ENCODE measurements at places on chromosomes 3 and 15.
A peak's percentile ranks its signal among the peaks of the same experiment; 100 is the strongest.

- DNase-seq = no peak
Measured at GRCh38 chr15:36175741-36176291, 403.6 kb upstream of the CDIN1 start.

- DNase-seq = no peak
Measured at GRCh38 chr3:124791639-124792151, 61.4 kb downstream of the UMPS start.

DNA sequence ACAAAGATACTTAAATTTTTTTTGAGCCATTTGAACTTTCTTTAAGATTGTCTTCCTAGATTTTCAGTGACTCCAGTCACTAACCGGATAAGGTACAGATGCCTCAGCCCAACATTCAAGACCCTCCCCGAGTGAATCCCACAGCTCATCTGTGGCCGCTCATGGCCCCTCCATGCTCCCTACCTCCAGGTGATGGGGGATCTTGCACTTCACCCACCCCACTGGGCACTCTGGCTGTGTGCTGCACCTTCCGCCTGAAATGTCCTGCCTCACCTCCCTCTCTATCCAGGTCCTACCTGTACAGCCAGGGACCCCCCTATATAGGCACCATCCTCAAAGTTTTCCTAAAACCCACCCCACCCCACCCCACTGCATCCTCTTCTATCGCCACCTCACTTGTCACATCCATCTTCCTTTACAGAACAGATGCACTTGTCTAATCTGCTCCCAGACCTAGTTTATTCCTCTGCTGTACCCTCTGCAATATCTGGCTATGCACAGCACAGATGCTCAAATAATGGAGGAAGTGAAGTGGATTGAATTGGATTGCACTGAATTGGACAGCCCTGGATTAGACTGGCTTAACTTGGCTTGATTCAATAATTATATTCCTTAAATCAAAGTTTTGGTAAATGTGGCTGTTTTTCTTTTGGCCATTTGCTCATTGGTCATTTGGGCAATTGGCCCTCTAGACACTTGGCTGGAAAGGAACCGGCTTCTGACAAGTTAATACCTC lies 24.5 kb downstream of the NTRK3 start:
- no peak for DNase-seq

DNA sequence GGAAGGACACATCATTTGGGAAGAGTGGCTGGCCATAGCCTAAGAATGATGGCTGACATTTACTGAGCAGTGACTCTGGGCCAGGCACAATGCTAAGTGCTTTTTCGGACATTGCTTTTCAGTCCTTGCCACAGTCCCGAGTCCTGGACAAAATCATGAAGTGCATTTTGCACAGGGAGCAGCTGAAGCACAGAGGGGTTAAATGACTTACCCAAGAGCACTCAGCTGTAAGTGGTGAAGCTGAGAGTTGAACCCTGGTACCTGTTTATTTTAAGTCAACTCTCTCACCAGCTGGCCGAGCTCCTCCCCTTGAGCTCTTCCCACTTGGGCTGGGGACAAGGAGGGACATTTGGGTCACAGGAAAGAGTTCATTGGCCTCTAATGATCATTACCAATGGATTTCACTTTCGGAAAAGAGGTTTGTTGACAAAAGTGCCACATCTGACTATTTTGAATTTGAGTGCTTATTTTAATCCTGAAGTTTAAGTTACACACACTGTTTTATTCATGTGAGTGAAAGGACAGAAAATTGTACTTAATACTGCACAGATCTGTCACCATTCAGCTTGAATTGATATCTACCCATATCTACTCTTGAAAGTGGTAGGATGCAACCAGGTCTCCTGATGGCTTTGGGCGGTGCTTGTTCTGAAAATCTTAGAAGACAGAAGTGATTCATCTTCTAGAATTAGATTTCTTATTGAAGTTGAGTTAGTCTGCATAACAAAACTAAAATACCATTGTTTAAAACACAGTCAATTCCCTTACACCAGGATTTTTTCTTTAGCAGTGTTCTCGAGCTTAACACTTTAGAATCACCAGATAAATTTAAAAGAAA lies 368.7 kb upstream of the PROK2 start:
- no peak for DNase-seq

GRCh38 chr3:2783261-2783660 lies 326.9 kb downstream of the IL5RA start:
- no peak for DNase-seq

GRCh38 chr3:63860776-63861175 lies 2.8 kb downstream of the THOC7 start:
- DNase-seq = no peak

DNA sequence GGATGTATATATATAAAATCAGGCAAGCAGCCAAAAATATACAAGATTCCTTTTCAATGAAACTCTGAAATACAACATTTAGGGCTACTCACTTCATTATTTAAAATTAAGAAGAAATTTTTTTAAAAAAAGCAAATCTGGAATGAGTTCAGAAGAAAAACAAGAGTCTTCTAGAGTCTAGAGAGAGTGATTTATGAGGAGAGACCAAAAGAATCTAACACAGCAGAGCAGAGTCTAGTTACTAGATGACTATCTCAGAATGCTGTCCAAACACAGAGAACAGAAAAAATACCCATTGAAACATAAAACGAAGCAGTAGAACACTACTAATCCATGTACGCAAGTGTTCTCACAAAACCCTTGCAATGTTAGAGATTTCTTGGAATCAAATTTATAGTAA lies 275.2 kb upstream of the CBLB start:
- DNase-seq = no peak

DNA sequence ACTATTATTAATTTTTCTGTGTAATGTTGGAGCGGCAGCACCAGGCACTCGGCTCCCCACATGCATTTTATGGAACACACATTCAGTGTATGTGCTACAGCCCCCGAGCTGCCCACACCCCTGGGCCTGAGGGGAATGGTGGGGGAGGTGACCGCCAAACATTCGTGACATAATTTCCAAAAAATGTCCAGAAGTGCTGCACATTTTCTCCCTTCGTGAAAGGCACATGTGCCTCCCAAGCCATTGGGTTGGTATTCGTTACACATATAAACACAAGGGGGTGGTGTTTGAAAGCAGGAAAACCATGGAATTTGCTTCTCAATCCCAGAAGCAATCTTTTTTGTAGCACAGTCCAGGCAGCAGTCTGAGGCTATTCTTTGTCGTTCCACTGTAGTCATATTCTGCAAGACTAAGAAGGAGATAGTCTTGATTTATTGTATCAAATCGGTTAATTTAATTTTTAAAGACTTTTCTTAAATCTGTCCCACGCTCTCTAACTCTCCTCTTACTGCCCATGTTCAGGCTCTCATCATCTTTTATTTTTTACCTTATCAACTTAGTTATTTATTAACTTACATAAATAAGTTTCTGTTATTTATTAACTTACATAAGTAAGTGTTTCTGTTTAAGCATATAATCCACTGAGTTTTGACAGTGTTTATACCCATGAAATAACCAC lies 39.2 kb upstream of the POLR2M start:
- DNase-seq = peak; percentile 55

DNA sequence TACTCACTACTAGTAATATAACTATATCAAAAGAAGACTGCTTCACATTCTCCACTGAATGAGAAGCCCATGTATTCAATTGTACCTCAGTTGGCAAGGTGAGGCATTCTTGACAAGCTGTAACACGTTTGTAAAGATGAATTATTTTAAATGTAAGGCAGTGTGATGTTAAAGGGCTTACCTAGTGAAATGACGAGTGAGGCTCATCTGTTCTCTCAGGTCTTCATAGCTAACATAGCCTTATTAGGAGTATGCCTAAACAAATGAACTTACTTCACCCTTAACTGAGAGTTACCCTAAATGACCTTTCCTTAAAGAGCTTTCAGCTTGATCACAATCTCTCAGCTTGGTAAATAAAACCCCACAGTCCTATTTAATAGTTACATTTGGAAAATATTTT lies 127.3 kb downstream of the FEZF2 start:
- DNase-seq = no peak

GRCh38 chr3:111903067-111903511 lies 44.0 kb downstream of the PHLDB2 start:
- peak; percentile 27 for DNase-seq

- DNase-seq = no peak
Measured at GRCh38 chr3:73500321-73500720, 124.4 kb downstream of the PDZRN3 start.

DNA sequence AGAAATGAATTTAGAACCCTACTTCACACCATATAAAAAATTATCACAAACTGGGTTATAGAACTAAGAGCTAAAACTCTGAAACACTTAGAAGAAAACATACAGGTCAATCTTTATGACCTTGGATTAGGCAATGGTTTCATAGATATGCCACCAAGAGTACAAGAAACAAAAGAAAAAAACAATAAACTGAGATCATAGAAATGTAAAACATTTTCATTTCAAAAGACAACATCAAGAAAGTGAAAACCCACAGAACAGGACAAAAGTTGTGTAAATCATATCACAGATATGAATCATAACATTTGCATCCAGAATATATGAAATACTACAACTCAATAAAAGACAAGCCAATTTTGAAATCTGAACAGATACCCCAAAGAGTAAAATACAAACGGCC lies 72.4 kb downstream of the TBL1XR1 start:
- DNase-seq = no peak

DNA sequence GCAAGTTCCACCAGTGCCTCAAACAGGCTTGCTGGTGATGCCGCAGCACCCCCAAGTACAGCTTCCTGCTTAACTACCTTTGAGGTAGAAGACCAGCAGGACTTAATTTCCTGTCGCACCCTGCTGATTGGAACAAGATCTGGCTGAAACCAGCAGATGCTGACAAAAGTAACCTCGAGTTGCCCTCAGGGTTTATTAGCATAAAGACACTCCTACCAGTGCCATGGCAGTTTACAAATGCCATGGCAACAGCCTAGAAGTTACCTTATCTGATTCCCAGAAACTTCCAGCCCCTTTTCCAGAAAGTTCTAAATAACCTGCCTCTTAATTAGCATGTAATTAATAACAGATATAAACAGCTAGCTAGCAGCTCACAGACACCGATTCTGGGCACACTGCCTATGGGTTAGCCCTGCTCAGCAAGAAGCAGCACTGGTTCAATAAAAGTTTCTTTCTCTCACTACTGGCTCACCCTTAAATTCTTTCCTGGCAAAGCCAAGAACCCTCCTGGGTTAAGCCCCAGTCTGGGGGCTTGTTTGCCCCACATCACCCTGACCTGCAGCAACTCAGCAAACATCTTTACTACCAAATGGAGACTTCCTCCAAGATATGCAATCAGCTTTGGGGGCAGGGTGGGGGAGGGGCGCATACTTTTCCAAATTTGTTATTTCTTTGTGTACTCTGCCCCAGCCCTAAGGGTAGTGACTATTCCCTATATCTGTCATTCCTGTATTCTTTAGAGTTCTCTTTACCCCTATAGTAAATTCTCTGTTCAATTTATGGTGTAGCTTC lies 54.2 kb downstream of the MAP4 start:
- peak; percentile 56 for DNase-seq

DNA sequence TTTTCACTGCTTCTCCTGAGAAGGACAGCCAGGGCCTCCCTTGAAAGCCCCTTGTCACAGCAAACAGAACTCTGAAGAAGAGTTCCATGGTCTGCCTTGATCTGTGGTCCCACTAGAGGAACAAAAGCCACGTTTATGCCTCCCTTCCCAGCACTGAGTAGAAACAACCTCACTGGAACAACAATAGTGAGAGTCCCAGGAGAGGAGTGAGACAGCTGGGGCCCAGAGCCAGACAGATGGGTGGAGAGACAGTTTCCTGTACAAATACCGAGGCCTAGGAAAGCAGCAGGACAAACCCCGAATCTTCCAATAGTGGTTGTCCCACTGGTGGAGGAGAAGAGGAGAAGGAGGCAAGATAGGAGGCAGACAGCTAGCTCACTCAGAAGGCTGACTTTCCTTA lies 106.1 kb downstream of the WDR76 start:
- DNase-seq = no peak

DNA sequence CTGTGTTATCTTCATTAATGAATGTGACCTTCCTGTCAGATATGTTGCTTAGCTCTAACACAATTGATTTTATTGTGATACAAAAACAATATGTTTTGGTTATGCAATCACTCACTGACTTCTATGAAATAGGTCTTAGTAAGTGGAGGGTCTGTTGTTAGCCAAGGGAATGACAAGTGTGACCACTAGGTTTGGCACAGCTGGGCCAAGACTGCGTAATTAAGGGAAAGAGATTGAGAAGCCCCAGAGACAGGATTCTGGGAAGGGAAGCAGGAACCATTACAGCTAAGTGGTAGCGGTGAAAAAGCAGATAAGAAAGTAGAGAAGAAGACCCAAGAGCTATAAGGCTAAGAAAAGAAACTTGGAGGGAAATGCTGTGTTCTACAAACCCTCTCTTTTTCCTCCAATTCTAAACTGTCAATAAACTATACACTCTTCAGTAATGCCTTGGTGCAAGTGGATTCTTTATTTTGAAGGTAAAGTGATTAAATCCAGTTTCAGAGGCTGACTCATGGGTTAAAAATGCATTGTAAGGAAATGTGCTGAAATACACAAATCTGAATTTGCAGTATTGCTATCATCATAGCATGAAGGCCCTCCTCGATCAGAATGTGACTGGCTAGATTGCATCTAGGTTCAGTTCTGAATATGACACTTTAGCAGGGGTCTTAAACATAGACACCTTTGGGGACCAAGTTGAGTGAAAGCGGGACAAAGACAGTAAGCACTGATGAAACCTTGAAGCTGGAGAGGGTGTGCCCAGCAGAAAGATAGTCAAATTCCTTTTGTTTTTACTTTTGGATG lies 26.1 kb downstream of the KCNMB2 start:
- DNase-seq = no peak

DNA sequence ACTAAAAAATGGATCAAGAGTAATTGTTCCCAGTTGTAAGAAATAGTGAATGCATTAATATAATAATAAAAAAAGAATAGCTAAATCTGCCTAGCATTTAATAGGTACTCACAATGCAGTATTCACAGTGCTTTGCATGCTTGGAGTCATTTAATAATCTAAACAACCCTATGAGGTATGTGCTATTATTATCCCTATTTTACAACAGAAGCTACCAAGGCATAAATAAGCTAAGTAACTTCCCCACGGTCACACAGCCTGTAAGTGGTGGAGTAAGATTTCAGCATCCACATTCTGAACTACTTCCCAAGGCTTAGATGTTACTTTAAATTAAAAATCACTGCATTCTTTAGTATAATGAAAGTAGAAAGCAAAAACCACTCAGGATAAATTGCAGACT lies 102.9 kb downstream of the PLCH1 start:
- DNase-seq = no peak

DNA sequence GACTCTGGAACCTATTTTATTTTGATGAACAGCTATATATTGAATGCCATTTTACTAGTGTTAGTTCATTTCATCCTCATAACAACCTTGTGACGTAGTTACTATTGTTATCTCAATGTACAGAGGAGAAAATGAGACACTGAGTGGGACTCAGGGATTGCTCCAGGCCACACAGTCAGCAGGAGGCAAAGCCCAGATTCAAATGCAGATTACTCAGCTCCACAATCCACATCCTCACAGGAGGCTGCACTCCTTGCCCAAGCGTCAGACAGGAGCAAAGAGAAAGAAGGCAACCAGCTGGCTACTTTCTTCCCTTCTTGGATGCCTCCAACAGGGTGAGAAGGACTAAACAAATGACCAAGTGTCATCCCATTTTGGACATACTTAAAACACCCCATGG lies 92.0 kb upstream of the CCDC54 start:
- DNase-seq = no peak
